ENCODE measurements at places on chromosomes 12 and 14.

DNA sequence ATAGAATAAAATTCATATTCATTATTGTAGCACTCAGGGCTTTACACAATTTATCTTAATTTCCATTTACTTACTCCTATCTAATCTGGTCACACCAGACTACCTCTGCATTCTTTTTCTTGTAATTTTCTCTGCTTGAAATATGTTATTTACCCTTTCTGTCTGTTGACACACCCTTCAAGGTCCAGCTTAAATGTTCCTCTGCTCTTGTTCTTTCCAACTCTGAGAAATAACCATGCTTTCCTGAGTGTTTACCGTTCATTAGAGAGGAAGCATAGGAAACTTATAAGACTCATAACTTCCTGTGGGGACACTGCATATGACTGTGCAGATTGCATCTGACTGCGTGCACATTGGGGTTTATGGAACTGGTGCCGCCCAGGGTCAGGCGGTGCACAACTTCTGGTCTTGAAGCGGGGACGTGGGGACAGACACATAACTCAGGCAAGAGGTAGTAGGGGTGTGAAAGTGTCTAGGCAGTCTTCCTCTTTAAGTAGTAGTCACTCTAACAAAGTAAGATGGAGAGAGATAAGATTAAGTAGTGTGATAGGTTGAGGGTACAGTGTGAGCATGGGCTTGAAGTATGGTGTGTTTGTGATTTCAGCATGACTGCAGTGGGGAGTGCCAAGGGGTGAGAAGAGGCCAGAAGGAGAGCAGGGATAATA, 42.6 kb upstream of the FOXJ2 start:
- DNase-seq = no peak

DNA sequence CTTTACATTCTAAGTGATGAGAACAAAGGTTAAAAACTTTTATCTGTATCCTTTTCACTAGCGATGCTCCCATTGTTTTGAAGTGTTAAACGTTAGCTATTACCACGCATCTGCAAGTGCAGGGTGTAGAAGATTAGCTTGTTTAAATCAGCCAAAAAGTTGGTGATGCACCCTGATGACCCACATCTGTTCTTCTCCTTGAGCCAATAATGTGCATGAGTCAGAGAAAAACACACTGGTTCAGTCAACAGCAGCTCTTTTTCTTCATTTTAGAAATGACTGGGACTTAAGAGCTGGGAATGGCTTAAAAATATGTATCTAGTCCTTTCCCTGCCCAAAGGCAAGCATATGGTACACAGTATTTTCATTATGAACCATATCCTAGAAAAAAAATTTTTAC, 323.5 kb upstream of the PDE3A start:
- DNase-seq = peak; percentile 16

DNA sequence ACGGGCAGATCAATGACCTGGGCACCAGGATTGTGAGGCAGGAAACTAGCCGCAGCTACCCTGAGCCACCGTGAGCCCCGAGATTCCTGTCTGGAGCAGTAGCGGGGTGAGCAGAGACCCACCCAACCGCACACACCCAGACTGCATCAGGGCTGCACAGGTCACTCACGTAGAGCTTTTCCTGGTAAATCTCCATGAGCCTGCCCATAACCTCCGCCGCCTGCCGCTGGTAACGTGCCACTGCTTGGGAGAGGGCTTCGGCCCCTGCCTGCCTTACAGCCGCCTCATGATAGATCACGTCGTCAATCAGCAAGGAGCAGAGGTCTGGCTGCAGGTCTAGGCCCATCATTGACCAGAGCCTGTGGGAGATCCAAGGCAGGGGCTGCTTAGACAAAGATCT, 38.5 kb upstream of the RAB35 start:
- DNase-seq = no peak

- DNase-seq = no peak
These were observed 468.4 kb upstream of the FOXG1 start for GRCh38 chr14:28298156-28298555.

GRCh38 chr12:107436836-107437235, 248.8 kb upstream of the PWP1 start:
- no peak for DNase-seq

GRCh38 chr12:130013771-130014484, 110.1 kb upstream of the TMEM132D start:
- peak; percentile 33 for DNase-seq

- no peak for DNase-seq
These were observed 90.0 kb downstream of the RIN3 start for GRCh38 chr14:92603309-92604242.

- DNase-seq = no peak
These were observed 1.6 kb upstream of the HHIPL1 start for GRCh38 chr14:99643343-99643742.

GRCh38 chr12:118560733-118561132, 184.4 kb downstream of the SUDS3 start:
- DNase-seq = no peak

All from foreskin fibroblast (primary cell).